ENCODE measurements at places on chromosomes 5 and 9.
A peak's percentile ranks its signal among the peaks of the same experiment; 100 is the strongest.

DNA sequence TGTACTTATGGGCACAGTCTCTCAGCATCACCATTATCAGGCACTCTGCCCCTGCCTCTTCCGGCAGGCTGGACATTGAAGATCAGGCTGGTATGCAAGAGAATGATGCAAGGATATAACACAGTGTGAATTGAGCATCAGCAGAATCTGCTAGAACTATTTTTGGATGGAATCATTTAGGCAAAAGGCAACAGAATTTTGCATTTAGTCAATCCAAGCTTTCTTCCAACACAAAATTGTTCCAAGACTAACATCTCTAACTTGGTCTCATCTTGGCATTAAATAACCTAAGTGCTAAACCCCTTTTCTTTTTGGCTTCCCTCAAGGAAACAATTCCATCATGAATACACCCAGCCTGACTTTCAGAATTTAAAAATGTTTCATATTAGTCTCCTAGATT, 339.9 kb downstream of the PRELID2 start:
- no peak for DNase-seq

DNA sequence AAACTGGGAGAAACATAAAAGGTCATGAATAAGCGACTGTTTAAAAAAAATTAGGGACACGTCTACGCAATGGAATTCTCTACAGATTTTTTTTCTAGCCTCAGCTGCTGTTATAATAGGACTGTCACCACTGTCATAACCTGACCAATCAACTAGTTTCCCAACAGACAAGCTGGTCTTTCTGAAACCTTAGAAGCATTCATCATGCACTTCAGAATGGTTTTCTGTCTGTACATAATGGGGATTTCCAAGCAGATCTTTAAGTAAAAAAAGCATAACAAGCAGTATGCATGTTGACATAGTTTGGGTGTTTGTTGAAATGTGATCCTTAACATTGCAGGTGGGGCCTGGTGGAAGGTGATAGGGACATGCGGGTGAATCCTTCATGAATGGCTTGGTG, 58.3 kb upstream of the SEMA6A start:
- DNase-seq: no peak

DNA sequence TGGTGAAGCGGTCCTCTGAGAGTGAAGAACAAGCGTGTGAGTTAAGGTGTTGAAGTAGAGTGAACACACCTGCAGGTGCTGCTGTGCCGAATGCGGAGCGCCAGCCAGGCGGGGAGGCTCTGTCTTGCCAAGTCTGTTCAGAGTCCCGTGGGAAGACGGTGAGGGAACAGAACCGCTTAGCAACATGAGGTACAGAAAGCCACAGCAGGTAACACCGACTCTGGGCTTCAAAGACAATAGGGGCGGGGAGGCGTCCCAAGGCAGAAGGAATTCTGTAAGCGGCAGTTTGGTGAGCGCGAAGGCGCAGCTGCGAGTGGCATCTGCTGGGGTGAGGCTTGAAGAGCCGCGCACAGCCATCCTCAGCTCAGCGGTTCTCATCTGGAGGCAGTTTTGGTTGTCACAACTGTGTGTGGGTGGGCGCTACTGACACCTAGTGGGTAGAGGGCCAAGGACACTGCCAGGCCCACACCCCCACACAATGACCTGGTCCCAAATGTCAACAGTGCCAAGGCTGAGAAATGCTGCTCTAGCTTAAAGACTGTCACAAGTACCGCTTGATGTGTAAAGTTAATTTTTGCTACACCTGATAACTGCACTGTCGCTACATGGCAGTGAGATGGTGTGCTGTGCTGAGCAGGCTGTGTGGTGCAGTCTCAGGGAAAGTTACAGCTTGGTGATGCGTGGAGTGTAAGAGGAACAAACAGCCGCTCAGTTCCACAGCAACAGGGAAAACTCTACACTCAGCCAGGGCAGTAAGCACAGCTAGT, 67.4 kb upstream of the TBC1D9B start:
- no peak for DNase-seq

GRCh38 chr5:81398741-81399140, 4.8 kb upstream of the ACOT12 start:
- no peak for DNase-seq

GRCh38 chr5:111706345-111706744, 50.6 kb downstream of the NREP start:
- no peak for DNase-seq

GRCh38 chr9:5586391-5586802, 42.5 kb upstream of the RIC1 start:
- no peak for DNase-seq

- no peak for DNase-seq
Observed at GRCh38 chr5:67361932-67362729, 165.5 kb upstream of the CD180 start.

DNA sequence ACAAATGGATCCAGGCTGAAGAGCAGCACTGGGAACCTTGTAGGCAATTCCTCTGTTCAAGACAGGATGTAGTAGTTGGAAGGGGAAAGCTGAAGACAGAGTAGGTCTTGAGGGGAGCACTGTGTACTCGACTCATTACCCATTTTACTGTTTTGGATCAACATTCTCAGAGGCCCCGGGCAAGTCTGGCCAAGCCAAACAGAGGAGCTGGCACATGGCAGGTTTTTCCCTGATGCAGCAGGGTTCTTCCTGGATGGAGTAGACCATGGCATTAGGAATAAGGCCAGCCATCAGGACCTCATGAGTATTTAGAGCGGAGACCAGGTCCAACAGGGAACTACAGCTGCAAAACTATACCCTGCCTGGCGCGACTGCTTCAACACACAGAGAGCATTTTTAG, 4.4 kb downstream of the SVEP1 start:
- DNase-seq: no peak

DNA sequence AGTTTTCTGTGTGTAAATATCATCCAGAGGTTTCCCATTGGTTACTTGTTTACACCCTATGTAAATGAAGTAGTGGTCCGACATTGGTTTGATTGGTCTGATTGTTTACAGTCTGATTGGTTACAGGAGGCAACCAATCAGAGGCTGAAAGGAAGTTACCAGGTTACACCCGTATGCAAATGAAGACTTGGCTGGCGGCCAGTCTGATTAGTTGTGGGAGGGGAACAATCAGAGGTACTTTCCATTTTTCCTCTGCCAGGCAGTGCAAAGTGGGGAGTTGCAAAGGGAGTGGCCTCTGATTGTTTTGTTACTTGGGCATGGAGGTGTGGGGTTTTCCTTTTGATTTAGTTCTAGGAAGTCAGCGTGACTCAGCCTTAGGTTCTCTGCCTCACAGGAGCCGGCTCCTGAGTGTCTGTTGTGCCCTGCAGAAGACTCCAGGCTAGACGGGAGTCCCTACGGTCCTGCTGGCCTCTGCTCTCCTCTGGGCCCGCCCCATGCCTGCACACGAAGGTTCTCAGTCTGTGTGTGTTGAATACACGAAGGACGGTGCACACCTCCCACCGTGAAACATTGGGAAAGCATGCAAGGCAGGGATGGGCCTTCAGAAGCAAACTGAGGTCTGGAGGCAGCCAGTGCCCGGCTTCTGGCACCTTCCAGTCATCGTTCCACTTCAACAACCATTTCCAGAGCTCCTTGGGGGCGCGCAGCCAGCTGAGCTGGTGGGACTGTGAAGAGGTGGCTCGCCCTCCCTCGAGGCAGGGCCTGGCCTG, 42.9 kb downstream of the OLFM1 start:
- peak; percentile 15 for DNase-seq

GRCh38 chr9:14342736-14343135, 28.8 kb upstream of the NFIB start:
- DNase-seq: no peak

GRCh38 chr5:124124711-124125229, 612.8 kb downstream of the CSNK1G3 start:
- no peak for DNase-seq

GRCh38 chr9:137570566-137570965, 8.2 kb downstream of the DPH7 start:
- DNase-seq: no peak

- no peak for DNase-seq
Observed at GRCh38 chr9:98456156-98456613, 200.7 kb upstream of the TBC1D2 start.

- no peak for DNase-seq
Observed at GRCh38 chr5:91171322-91171721, 211.8 kb downstream of the ARRDC3 start.

- no peak for DNase-seq
Observed at GRCh38 chr5:118069452-118069851, 918.9 kb downstream of the DTWD2 start.

DNA sequence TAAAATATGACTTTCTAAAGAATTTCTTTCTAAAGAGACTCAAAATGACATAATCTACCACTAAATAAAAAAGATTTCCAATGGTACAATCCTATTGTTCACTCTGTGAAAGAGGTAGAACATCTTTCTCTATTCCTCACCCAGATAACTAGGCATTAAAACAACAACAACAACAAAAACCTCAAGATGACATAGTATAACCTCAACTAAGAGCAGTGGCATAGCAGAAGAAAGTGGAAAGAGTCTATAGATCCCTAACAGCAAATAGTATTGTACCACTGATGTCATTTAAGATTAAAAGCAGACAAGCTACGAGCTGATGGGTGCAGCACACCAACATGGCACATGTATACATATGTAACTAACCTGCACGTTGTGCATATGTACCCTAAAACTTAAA, 29.9 kb downstream of the RAPGEF6 start:
- DNase-seq: no peak

- no peak for DNase-seq
Observed at GRCh38 chr9:72749276-72749675, 203.6 kb downstream of the ALDH1A1 start.

DNA sequence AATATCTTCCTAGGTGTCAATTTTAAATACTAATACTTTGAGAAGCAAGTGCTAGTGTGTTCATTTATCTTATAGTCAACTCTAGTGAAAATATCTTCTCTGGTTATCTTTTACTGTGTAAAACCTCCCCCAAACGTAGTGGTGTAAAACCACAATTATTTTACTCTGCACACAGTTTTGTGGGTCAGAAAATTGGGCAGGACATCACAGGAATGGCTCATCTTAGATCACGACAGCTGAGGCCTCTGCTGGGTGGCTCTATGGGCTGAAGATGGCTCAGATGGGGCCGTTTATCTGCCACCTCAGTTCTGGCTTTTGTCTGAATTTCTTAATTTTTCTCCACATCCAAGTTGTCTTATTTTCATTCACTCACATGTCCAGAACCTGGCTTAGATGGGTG, 457.2 kb upstream of the ACTBL2 start:
- DNase-seq: no peak

DNA sequence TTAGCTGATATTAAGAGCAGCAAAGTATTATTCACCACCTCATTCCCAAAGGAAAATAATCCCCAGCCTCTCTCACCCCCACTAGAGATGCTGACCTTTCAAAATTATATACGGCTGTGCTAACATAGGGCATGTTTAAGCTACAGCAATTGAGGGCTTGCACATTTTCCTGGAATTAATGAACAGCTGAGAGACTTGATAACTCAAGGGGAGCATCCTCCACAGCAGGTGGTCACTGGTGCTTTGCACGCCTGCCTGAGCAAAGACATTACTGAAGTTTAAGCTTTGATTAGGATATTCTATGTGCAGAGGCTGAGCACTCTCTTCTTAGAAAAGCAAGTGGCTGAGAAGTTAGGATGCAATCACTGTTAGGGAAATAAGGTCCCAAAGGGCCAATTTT, 230.9 kb downstream of the FAM114A2 start:
- no peak for DNase-seq

DNA sequence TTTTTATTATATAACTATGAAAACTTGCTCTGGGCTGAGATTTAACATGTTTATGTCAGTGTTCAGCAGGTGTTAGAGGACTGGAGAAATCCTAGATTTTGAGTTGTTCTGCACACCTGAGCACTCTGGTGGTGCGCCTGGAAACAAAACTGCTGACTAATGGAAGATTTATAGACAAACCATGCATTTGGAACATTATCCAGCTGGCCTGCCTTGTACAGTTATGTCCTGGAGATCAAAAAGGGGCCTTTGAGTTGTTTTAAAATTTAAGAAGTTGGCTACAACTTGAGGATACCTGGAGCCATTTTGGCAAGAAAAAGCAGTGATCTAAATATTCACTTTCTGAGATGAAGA, 5.7 kb upstream of the ARHGEF28 start:
- DNase-seq: no peak

GRCh38 chr5:59180515-59180914, 597.6 kb downstream of the RAB3C start:
- no peak for DNase-seq

- DNase-seq: no peak
Observed at GRCh38 chr5:33049842-33050241, 338.7 kb downstream of the NPR3 start.

- DNase-seq: no peak
Observed at GRCh38 chr5:169089343-169089742, 211.6 kb downstream of the SLIT3 start.

DNA sequence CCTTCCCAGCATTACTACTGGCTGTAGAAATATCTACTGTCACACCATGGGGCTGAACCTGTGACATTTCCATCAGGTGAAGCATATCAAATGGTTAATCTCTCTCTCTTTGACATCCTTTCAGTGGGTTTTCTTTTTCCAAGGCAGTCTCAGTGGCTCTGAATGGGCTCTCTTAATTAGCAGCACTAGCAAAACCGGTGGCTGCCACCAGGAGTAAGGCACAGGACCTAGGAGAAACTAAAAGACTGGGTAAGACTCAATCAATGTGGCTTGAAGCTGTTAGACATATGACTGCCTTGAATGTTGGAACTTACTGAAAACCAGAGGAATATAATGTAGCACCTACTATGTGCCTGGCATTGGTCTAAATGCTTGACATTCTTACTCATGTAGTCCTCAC, 445.0 kb upstream of the KIF2A start:
- DNase-seq: no peak

GRCh38 chr5:149364719-149365118, 6.9 kb downstream of the PCYOX1L start:
- no peak for DNase-seq

GRCh38 chr5:131974016-131974415, 28.6 kb upstream of the MEIKIN start:
- DNase-seq: no peak

- DNase-seq: no peak
Observed at GRCh38 chr5:173512637-173513435, 103.6 kb downstream of the BOD1 start.

GRCh38 chr5:137313526-137314175, 185.5 kb downstream of the SPOCK1 start:
- no peak for DNase-seq

DNA sequence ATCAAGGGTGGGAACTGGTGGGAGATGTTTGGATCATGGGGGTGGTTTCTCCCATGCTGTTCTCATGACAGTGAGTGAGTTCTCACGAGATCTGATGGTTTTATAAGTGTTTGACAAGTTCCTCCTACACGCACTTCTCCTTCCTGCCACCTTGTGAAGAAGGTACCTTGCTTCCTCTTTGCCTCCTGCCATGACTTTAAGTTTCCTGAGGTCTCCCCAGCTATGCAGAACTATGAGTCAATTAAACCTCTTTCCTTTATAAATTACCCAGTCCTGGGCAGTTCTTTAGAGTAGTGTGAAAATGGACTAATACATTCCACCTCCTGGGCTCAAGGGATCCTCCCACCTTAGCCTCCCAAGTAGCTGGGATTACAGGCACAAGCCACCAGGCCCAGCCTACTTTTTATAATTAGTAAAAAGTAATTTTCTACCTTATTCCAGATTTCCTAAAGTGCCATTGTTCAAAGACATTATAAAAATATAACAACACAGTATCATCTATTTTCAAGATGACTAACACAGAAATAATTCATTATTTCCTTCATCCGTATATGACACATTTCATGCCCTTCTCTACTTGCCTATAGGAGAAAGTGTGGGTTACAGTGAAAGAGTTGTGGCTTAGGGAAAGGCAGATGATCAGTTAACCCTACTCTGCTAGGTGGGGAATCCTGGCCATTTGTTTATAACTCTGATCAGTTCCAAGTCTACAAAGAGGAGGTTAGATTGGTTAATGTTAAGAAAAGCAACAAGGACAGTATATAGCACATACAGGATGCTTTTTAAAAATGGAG, 99.9 kb downstream of the TTC39B start:
- no peak for DNase-seq
